ENCODE measurements at places on chromosomes 7 and 10. TPM values are rescaled to one million over a fixed set of nuclear protein-coding genes. Genes with fewer than 3 reads are reported as not detected.

DNA sequence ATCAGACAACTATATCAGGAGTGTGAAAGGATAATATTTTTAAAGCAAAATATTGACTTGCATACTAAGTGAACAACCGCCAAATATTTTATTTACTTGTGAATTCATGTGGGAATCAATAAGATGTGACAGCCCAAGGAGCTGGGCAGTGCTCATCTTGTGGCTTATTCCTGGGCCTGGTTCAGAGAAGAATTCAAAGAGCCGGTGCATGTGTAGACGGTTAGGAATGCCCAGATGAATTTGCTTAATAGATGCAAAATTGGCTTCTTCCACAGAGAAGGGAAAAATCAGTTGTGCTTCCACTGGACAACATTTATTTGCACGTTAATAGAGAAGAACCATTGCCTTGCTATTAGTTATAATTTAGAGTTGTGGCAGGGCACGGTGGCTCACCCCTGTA lies 4.4 kb downstream of the MYL7 start:
- no peak overlapping the region for H3K27ac ChIP-seq
- H3K4me3 ChIP-seq = no peak overlapping the region
- H3K4me1 ChIP-seq = peaks cover 3% of the 10 kb centered on the region
- no peaks in the 10 kb centered on the region for H3K36me3 ChIP-seq
- DNase-seq = no peak

GRCh38 chr7:25314094-25314730 lies 85.9 kb upstream of the NPVF start:
- peak overlapping the region; percentile 94 for H3K27ac ChIP-seq
- DNase-seq = peak; percentile 29
- H3K4me3 ChIP-seq = no peak overlapping the region
- no peaks in the 10 kb centered on the region for H3K27me3 ChIP-seq
- H3K4me1 ChIP-seq = peaks cover 13% of the 10 kb centered on the region

DNA sequence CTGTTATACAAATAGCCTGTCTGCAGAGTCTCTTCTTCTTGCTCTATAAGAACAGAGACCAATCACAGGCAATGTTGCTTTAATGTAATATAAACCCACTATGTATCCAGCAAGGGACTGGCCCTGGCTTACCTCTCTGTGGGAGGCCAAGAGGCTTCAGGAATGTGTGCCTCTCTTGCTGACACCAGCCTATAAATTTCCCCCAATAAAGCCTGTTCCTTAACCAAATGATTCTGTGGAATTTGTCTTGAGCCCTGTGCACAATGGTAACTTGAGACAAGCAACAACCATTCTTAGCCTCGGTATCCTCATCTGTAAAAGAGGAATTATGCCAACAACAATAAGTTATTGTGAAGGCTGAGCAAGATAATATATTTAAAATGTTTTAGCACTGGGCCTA lies 563.7 kb downstream of the GRM8 start:
- DNase-seq = no peak
- H3K4me1 ChIP-seq = no peaks in the 10 kb centered on the region
- H3K27ac ChIP-seq = no peak overlapping the region
- H3K27me3 ChIP-seq = no peaks in the 10 kb centered on the region
- H3K36me3 ChIP-seq = no peaks in the 10 kb centered on the region

- H3K4me3 ChIP-seq = no peak overlapping the region
- no peaks in the 10 kb centered on the region for H3K27me3 ChIP-seq
- H3K4me1 ChIP-seq = no peaks in the 10 kb centered on the region
- no peaks in the 10 kb centered on the region for H3K36me3 ChIP-seq
- H3K27ac ChIP-seq = no peak overlapping the region
- DNase-seq = no peak
Measured at GRCh38 chr10:71687480-71687879, 32.1 kb downstream of the C10orf105 start.

- no peak overlapping the region for H3K4me3 ChIP-seq
- H3K36me3 ChIP-seq = no peaks in the 10 kb centered on the region
- no peak for DNase-seq
- no peak overlapping the region for H3K27ac ChIP-seq
- no peaks in the 10 kb centered on the region for H3K4me1 ChIP-seq
Measured at GRCh38 chr7:15795393-15795792, 108.9 kb upstream of the MEOX2 start.

DNA sequence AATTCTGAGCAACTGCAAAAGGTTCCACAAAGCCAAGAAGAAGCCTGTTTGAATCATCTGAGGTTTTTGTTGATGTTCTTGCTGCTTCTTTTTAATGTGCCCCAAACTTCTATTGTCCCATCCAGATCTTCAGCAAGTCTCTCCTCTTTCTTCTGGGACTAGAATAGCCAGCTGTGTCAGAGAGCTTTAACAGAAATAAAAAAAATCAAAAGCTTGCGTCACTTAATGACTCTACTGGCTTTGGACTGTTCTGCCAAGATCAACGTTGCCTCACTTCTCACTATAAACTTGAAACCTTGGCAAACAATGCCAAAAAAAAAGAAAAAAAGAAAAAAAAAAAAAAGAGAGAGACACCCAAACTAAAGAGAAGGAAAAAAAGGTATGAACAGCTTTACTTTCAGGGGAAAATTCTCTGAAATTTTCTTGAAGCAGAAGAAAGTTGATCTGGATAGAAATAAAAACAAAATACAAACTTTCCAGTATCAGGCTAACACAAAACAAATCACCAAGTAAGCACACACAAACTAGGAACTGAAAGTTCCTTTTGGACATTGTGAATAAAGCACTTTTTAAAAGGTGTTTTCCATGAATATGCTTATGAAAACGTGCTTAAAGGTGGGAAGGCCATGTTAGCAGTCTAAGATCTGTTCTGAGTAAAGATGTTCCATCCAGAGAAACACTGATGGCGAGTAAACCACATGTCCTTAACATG lies 14.8 kb downstream of the USP54 start:
- no peaks in the 10 kb centered on the region for H3K36me3 ChIP-seq
- peak overlapping the region; percentile 72 for H3K27ac ChIP-seq
- H3K4me1 ChIP-seq = peaks cover 19% of the 10 kb centered on the region
- peak; percentile 43 for DNase-seq
- H3K4me3 ChIP-seq = no peak overlapping the region
- no peaks in the 10 kb centered on the region for H3K27me3 ChIP-seq

- no peaks in the 10 kb centered on the region for H3K27me3 ChIP-seq
- no peak for DNase-seq
- no peaks in the 10 kb centered on the region for H3K4me1 ChIP-seq
- no peaks in the 10 kb centered on the region for H3K36me3 ChIP-seq
- no peak overlapping the region for H3K4me3 ChIP-seq
Measured at GRCh38 chr10:22156750-22157149, 61.1 kb downstream of the EBLN1 start.

DNA sequence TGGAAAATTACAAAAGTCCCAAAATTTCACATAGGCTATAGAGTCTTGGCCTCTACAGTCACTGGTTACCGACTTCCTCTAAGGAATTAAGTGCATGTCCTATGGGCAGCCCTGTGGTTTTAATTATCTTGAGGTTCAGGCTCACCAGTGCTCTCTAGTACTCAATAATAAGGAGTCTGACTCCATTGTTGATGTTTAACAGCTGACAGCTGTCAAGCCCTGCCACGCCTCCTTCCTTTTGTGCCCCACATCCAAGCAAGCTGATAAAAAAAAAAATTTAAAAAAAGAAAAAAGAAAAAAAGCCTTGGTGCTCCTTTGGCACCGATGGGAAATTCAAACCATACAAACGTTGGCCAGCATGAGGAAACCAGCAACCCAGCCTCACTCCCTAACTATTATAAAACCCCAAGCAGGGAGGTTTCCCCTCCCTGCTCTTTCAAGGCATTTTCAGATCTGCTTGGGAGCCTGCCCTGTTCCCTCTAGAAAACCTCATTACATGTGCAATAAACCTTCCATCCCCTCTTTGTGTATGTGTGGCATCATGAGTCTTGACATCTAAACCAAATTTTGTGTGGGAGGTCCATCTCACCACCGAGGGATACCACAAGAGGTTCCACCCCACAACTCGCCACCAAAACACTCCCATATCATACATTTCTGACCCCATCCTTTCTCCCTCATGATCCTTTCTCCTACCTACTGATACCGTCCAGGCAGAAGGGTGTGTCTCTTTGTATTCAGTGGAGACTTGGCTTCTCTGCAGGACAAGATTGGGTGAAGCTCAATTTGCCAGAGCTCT lies 70.9 kb upstream of the CCDC71L start:
- H3K4me1 ChIP-seq = no peaks in the 10 kb centered on the region
- no peak for DNase-seq
- H3K4me3 ChIP-seq = no peak overlapping the region
- no peak overlapping the region for H3K27ac ChIP-seq
- no peaks in the 10 kb centered on the region for H3K27me3 ChIP-seq

DNA sequence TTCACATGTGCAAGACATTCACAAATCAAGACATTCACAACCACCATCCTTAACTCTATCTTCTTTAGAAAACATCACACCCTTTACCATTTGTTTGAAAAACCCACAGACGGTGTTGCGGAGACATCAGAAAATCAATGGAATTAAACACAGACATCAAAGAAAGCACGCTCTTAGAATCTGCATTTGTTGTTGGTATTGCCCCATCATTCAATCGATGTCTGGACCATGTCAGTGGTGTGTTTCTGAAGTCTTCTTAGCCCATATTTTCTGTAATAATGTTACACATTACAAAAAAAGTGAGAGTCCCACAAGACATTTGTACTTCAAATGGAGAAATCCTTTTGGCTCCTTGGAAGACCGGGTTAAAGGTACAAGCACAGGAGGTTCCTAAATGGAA lies 173.9 kb upstream of the AOAH start:
- H3K4me3 ChIP-seq = no peak overlapping the region
- H3K4me1 ChIP-seq = peaks cover 9% of the 10 kb centered on the region
- H3K27me3 ChIP-seq = no peaks in the 10 kb centered on the region
- no peaks in the 10 kb centered on the region for H3K36me3 ChIP-seq

The RAB19 gene
- 4.2 TPM for total RNA-seq

The PDZD7 gene
- 6.0 TPM for total RNA-seq

The OPN1SW gene
- not detected for total RNA-seq

Measured in hepatocyte (in vitro differentiated cells).